ENCODE measurements at places on chromosomes 12 and 14.

- no peak for DNase-seq
Observed at GRCh38 chr12:53328043-53328435, 6.6 kb upstream of the AAAS start.

GRCh38 chr14:67666750-67667449, 7.5 kb downstream of the VTI1B start:
- DNase-seq = no peak

- DNase-seq = no peak
Observed at GRCh38 chr14:36028218-36028617, 148.3 kb downstream of the PTCSC3 start.

DNA sequence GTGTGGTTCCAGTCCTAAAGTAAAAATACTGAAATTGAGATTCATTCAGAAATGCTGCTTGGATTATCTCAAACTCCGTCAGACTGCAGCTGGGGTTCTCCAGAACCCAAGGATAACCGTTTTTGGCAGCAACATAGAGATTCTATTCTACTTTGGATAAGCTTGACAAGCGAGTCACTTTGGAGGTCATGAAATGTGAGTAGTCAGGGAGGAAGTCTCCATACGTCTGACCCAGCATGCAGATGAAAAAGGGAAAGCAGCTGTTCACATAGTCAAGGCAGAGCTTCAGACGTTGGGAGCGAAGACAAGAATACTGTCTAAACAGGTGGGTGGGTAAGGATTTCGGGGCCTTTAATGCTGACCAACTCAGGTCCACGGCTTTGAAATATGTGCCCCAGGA, 14.9 kb upstream of the HSP90B1 start:
- no peak for DNase-seq

DNA sequence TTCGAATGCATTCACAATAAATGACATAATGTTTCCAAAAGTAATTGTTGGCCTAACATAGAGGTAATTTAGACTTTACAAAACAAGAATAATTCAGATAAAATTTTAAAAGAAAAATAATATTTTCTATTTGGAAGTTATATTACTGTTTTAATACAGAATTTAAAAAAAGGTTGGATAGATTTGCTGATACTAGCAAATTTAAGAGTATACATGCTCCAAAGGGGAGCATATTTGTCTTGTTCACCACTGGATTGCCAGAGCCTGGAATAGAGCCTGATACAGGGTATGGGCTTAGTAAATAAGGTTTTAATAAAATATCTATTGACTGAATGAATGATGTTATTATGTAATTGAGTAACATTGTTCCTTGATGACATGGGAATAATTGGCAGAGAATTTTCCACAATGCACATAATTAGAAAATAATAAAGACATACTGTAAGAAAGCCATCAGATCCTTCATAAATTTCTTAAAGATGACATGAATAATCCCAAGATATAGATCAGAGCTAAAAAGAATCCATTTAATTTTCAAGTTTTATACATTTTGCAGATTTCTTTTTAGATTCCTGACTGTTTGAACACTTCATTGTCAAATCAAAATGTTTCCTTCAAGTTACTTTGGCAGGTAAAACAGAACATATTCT, 305.3 kb downstream of the SLC6A15 start:
- DNase-seq = no peak

DNA sequence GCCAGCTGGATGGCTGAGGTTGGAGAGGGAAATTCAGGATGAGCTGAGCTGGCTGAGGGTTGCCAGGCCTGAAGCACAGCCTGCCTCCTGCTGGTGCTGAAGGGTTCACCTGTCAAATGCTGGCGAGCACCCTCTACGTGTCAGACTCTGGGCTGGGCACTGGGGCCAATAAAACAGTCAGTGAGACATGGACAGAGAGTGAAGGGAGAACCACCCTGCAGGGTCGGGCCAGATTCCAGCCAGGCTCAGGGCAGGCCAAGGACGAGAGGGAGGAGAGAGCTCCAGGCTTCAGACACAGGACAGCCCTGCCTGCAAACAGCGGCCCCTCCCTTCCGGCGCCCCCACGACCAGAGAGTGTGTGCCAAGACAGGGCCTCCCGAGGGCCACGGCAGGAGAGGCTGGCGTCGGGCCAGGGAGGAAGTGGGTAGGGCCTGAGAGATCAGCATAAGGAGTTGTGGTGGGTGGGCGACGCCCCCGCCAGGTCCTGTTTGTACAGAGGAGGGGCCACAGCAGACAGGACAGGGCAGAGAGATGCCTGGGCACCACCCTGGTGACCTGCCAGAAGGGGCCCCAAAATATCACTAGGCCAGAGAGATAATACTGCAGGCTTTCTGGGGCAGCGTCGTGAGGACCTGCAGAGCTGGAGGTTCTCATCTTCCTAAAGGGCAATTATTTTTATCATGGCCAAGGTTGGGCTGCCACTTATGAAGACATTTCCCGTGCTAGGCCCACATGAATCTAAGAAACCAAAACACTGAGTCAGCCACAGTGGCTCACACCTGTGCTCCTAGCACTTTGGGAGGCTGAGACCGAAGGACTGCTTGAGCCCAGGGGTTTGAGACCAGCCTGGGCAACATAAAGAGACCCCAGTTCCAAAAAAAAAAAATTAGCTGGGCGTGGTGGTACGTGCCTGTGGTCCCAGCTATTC, 73.1 kb upstream of the GPR68 start:
- DNase-seq = no peak

GRCh38 chr14:98754343-98755020, 517.5 kb downstream of the BCL11B start:
- DNase-seq = no peak

DNA sequence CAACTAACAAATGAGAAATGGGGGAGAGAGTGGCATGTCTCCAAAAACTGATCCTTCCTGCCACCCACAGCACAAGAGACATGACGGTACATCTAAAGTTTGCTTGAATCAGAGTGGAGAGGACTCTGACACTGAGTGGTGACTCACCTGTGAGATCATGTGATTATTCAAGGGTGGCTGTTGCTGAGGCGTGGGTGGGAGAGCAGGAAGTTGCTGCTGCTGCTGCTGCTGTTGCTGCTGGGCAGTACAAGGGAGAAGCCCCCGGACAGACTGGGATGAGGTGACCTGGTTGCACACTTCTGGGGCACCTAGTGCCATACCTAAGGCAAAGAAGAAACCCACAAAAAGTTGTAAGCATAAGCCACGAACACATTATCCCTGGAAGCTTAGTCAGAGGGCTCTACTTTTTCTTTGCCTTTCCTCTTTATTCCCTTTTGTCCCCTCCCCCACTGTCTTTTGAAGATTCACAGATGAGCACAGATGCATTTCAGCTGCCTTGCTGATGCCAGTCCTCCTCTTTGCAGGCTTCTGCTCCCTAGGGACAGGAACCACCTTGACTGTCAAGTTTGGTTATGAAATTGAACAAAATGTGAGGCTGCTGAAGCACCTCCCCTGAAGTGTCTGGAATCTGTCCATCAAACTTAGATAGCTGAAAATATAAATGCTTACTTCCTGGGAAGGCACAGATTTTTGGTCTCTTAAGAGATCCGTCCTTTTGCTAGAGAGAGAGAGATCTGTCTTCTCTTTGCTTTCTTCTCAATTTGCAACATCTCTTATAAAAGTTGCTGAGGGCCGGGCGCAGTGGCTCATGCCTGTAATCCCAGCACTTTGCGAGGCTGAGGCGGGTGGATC, 29.4 kb upstream of the STAC3 start:
- DNase-seq = no peak

DNA sequence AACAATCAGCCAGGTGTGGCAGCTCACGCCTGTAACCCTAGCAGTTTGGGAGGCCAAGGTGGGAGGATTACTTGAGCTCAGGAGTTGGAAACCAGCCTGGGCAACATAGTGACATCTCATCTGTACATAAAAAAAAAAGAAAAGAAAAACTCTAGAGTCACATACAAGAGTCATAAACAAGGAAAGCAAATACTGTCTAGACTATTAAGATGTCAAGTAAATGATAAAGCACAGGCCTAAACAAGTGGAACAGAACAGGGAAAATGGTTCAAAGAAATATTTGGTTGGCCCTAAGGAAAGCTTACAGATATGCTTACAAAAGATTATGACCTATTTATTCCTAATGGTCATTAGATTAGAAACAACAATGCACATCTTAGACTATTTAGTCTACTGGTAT, 12.3 kb downstream of the CDK17 start:
- no peak for DNase-seq

- no peak for DNase-seq
Observed at GRCh38 chr14:20409226-20409625, 4.1 kb downstream of the TEP1 start.

DNA sequence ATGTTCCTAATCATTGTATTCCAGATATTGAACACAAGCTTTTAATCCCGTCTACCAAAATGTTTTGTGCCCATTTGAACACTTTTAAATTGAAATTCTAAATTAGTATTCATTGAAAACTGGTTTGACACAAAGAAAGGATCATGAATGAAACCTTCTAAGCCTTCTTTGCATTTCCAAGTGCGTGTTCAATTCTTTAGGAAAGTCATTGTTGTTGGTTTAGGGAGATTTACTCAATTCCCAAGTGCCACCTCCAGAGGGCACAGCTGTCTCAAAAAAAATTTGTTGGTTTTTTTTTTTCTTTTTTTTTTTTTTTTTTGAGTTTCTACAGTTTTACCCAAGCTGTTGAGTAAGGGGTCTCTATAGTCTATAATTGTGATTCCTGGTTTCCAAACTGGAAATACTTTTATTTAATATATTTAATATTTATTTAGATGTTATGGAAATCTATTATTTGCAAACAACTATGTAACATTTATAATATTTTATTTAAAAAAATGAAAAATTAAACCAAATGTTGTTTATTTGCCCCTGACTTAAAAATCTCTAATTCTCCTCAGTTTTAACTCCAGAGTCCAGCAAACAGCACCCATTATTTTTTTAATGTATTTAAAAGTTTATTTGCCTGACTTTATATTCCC, 79.9 kb downstream of the NEDD1 start:
- DNase-seq = no peak

DNA sequence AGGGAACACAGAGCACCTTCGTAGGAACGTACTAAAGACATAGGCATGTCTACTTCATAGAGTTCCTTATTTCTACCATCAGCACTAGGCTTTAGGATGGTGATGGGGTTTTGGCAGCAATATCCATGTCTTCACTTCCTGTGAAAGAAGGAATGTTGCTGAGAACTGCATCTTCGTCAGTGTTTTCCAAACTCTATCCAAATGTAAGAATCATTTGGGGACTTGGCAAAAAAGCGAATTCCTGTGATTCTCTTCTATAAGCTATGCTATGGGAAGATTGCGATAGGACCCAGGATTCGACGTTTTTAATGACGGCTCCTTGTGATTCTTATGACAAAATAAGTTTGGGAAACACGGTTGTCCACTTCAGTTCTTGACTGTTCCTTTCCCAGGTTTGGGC, 39.8 kb downstream of the AKAP3 start:
- no peak for DNase-seq

GRCh38 chr14:104199266-104199895, 61.0 kb downstream of the KIF26A start:
- no peak for DNase-seq

- DNase-seq = no peak
Observed at GRCh38 chr12:7638064-7638759, 27.5 kb downstream of the APOBEC1 start.

DNA sequence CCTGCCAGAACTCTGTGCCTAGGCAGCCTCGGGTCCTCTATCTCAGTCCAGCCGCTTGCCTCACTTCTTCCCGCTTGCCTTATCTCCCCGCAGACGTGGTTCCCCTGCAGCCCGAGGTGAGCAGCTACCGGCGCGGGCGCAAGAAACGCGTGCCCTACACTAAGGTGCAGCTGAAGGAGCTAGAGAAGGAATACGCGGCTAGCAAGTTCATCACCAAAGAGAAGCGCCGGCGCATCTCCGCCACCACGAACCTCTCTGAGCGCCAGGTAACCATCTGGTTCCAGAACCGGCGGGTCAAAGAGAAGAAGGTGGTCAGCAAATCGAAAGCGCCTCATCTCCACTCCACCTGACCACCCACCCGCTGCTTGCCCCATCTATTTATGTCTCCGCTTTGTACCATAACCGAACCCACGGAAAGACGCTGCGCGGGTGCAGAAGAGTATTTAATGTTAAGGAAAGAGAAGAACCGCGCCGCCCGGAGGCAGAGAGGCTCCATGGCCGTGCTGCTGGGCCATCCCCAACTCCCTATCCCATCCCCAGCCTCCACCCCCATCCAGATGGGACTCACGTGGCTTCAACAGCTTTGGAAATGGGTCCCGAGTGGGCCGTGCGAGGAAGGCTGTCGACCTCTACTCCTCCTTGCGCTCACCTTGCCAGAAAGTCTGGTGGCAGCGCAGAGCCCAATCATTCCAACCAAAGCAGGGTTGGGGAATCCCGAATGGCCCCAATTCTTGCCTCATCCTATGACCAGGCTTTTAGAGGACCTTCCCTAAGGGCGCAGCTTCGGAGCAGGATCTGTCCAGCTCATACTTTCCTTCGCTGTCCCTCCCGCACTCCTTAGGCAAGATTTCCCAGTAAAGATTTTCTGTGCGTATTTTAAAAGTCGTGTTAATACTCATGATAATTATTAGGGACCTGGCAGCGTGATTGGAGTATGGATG, 6.5 kb downstream of the HOXC13 start:
- DNase-seq = no peak

DNA sequence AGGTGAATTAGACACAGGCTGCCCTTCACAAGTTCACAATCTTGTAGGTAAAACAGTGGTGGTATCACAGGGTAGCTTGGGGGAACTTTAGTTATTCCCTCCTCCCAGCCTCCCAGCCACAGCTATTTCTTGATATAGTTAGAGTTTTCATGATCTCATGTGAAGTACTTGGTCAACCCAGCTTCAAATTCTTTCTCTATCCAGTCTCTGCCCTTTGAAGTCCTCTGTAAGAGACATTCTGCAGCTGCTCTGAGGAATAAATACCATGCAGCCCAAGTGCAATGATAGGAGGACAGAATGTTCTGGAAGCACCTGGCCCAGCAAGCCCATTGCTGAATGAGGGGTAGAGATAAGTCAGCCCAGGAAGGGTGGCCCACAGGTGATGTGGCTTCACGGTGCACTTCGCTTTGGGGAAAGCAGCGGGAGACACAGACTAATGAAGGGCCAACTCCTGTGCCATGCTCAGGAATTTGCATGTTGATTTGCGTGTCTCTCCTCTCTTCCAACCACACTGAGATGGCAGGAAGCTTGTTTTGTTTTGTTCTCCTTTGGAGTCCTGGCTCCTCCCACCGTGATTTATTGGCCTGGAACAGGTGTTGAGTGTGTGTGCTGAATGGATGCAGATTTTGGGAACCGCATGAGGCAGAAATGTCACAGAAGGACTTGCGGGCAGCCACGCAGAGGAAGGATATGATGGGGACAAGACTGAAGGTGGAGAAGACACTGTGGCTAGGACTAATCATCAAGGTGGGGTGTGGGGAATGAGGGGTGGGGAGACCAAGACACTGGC, 8.0 kb upstream of the TXNRD1 start:
- no peak for DNase-seq

GRCh38 chr12:116067892-116068291, 209.6 kb downstream of the MED13L start:
- DNase-seq = no peak

DNA sequence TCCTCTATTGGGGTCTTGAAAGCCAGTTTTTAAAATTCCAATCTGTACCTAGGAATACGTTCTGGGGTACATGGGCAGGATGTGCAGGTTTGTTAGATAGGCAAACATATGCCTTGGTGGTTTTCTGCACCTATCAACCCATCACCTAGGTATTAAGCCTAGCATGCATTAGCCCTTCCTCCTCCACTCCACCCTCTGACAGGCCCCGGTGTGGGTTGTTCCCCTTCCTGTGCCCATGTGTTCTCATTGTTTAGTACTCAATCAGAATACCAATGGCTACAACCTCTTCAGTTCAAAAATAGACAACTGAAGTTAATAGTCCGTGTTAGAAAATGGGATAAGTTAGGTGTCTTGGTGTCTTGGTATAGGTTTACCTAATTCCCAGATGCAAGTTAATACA, 3.4 kb downstream of the NTS start:
- no peak for DNase-seq
